Hepatic stellate cell (primary cell): ENCODE measurements at places on chromosomes 3 and 15.

DNA sequence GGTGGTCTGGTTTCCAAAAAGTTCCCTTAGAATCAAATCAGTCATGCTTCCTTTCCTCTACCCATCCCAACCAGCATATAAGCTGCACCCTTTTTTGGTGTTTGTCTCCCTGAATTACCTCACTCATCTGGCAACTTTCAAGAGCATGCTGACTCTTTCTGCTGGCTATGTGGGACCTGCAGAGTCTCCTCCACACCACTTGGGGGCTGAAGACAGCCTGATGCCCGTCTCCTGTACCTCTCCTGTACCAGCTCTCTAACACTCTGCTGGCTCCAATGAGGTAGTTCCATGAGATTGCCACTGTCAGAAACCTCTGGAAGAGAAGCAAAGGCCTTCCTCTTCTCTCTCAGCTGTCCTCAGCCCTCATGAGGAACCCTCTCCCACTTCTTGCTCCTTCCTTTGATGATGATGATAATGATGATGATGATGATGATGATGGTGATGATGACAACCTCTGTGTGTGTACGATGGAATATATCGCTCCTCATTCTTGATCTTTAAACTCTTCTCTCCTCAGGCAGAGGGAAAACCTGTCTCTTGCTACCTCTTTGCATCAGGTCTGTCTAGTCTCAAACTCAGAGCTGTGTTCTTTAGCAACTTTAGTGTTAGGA, 257.5 kb downstream of the ZNF621 start:
- no peak for DNase-seq

- peak; percentile 20 for DNase-seq
These were observed 19.1 kb downstream of the ST6GAL1 start for GRCh38 chr3:186949281-186949982.

- DNase-seq = no peak
These were observed 723.4 kb downstream of the ZPLD1 start for GRCh38 chr3:103158183-103158582.

- DNase-seq = peak; percentile 81
These were observed at the start of gene PPM1M for GRCh38 chr3:52245322-52246263. Gene PPM1M (plus strand): TSS chr3:52245759. CDS start chr3:52245825, 66 bp downstream.

DNA sequence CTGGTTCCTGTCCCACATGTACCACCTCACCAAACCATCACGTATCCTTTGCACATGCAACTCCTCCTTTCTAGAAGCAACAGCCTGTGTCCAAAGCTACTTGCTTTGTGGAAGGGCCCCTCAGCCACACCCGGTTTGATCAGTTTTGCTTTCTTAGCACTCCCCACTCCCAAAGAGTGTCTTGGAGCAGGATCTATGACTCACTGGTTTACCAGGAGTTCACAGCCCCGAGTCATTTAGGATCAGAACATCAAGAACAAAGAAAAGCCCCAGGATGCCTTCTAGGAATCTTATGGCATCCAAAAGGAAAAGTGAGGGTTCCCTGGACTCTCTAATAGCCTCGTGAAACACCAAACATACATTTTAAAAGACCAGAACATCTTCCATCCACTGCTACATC, 50.7 kb upstream of the IGF1R start:
- no peak for DNase-seq

GRCh38 chr3:13375464-13375863, 44.7 kb downstream of the NUP210 start:
- DNase-seq = no peak

DNA sequence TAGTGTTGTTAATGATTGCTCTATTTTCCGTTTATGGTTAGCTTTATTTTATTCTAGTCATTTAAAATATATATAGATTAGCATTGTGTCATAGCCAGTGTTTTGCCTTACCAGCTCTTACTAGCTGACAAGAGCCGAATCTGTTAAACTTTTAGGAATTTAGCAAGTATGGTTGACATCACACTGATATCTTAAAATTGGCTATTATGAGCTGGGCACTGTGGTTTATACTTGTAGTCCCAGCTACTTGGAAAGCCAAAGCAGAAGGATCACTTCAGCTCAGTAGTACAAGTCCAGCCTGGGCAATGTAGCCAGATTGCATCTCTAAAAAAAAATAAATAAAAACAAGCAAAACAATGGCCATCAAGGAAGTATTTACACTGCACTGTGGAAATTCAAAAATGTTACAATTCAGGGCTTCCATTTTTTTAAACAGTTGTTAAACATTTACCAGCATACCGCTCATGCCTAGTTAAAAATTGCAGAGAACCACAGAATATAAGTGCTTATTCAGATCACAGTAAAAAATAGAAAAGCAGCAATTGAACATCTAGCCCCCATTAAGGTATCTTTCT, 208.4 kb upstream of the CGNL1 start:
- no peak for DNase-seq

DNA sequence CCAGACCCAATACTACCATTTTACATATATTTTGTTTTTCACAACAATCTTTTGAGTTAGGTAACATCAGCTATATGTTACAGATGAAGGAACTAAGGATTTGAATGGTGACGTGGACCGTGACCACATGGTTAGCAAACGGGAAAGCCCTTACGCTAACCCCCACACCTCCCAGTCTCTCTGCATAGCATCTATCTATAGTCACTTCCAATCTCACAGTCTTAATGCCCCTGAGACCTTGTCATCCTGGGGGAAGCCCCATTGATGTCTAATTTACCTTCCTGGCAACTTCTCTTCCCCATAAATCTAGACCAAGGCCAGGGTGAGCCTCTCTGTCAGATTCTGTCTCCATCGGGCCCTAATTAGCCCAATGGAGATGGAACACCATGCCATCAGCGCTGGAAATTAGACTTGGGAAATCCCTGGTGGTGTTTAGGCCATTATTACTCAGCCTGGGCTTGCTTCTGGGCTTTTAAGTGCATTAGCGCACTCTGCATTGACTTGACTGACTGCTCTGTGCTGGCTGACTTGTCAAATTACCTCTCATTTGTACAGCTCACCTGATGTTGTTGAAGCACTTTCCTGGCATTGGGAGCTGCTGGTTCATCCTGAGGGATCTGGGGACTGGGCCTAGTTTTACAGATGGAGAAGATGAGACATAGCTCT, 34.0 kb upstream of the SH3GL3 start:
- DNase-seq = no peak

GRCh38 chr3:115999613-116000012, 376.3 kb downstream of the GAP43 start:
- DNase-seq = no peak

- DNase-seq = peak; percentile 39
These were observed 516.7 kb downstream of the FOXP1 start for GRCh38 chr3:71066849-71067261.

GRCh38 chr3:154782151-154782550, 298.0 kb upstream of the MME start:
- no peak for DNase-seq

GRCh38 chr3:42043099-42043813, 47.9 kb upstream of the TRAK1 start:
- no peak for DNase-seq

DNA sequence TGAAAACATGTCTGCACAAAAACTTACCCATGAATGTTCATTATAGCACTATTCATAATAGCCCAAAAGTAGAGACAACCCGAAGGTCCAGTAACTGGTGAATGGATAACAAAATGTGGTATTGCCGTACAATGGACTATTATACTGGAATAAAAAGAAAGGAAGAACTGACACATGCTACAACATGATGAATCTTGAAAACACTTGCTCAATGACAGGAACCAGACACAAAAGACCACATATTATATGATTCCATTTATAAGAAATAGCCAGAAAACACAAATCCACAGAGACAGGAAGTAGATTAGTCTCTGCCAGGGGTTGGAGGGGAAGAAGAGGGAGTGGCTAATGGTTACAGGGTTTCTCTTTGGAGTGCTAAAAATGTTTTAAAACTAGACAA, 18.3 kb downstream of the SHC4 start:
- no peak for DNase-seq

- no peak for DNase-seq
These were observed 59.7 kb upstream of the FILIP1L start for GRCh38 chr3:100173961-100174360.

DNA sequence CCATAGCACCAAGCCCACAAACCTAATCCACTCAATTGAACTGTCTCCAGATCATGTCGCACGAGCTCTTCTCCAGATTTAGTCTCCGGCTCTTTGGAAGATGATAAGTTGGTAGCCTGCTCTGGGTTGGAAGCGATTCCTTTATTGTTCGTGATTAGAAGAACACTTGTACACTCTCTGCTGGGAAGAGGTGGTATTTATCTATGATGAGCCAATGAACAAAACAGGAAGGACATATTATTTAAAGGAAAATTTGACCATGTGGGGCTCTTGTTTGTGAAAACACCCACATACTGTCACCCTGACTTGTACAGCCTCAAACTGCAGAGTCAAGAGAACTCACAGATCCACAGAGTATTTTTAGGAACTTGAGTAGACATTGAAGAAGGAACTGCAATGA, 54.4 kb downstream of the MYZAP start:
- DNase-seq = no peak
